ENCODE measurements at places on chromosomes 1 and 21.

DNA sequence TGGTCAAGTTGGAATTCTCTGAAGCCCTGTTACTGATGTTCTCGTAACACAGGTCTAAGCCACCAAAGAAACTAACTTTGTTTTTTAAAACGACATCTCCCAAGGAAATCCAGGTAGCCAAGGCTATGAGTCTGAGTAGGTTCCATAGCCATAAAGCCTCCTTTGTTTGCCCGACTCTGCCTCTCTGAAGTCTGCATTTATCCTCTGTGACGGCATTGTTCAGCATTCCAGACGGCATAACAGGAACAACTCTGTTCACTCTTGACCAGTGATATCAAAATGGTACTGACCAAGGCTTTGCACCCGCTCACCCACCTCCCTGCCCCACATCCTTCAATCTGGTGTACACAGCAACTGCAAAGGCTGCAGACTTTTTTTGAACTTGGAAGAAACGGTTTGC is 14.8 kb downstream of the URB1 start:
- no peak for DNase-seq

DNA sequence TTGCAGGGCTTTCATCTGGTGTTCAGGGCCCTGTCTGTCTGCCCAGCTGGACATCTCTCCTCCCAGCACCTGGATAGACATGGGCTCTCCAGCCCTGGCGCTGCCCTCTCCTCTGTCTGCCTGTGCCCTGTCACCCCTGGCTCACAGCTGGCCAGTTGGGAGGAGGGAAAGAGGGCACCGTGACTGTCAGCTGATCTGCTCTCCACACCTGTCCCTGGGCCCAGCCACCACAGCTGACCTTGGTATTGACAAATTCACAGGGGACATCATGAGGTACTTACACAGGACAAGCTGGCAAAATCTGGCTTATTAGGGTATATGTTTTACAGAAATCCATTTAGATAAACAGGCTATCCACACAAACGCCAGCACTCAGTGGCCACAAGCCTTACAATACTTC is 8.3 kb downstream of the TNR start:
- DNase-seq = no peak

DNA sequence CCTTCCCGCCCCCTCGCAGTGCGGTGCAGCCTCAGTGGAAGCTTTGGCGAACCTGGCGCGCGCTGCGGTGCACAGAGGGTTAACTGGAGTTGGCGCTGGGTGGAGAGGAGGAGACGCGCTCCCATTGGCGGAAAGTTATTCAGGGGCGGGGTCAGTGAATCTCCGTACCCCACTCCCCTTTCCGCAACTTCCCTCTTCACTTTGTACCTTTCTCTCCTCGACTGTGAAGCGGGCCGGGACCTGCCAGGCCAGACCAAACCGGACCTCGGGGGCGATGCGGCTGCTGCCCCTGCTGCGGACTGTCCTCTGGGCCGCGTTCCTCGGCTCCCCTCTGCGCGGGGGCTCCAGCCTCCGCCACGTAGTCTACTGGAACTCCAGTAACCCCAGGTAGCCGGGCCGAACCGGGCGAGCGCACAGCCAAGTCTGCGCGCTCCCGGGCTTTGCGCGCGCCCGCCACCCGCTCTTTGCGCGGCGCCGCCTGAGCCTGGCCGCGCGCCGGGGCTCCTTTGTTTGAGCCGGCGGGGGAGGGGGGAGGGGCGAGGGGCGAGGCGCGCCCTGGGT is at the start of gene EFNA4:
TSS of gene EFNA4 (plus strand) at position 191 of the 561 bp plus-strand sequence. CDS start at position 275, 84 bp downstream.
- DNase-seq = peak; percentile 80

DNA sequence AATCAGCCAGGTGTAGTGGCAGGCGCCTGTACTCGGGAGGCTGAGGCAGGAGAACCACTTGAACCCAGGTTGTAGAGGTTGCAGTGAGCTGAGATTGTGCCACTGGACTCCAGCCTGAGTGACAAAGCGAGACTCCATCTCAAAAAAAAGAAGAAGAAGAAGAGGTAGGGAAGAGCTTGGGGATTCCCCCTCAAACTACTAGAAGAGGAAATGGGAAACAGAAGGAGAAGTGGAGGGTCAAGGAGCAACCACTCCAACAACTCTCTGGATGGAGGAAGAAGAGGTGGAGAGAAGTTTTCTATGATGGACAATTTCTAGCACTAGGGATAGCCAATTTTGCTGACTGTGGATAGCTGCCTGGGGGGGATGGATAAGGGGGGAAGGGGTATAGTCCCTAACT is 14.9 kb upstream of the SLAMF9 start:
- no peak for DNase-seq
